ENCODE measurements at places on chromosomes 16 and 17.
A peak's percentile ranks its signal among the peaks of the same experiment; 100 is the strongest.

GRCh38 chr16:56617212-56618085 lies 8.1 kb upstream of the MT1E start:
- DNase-seq = peak; percentile 69

- DNase-seq = peak; percentile 8
Observed at GRCh38 chr16:86466696-86467406, 43.5 kb upstream of the FOXF1 start.

DNA sequence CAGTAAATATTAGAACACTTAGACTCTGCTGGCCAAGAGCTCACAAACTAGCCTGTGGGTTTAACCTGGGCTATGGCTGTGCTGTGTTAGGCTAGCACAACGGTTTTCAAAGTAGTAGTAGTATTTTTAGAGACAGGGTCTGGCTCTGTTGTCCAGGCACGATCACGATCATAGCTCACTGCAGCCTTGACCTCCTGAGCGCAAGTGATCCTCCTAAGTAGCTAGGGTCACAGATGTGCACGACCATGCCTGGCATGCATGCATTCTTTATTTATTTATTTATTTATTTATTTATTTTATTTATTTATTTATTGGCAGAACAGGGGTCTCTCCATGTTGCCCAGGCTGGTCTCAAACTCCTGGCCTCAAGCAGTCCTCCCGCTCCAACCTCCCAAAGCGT lies 10.3 kb downstream of the MRPL27 start:
- no peak for DNase-seq

DNA sequence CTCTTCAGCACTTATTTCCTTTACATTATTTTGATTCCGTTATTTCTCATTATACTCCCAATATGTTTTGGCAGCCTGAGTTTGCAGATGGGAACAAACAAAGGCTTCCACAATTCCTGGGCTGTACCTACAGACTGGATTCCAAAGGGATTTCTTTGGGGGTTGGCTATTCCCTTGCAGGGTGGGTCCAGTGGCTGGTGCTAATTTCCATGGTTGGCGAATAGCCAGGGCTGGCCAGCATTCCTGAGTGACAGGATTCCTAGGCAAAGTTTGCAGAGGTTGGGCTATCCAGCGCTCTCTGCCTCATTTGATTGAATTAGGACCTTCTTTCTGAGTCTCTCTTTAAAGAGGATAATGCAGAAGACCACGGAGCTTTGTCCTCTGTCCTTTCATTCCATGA lies 207.4 kb downstream of the MAF start:
- no peak for DNase-seq

GRCh38 chr17:56502120-56502654 lies 91.3 kb upstream of the NOG start:
- peak; percentile 25 for DNase-seq

DNA sequence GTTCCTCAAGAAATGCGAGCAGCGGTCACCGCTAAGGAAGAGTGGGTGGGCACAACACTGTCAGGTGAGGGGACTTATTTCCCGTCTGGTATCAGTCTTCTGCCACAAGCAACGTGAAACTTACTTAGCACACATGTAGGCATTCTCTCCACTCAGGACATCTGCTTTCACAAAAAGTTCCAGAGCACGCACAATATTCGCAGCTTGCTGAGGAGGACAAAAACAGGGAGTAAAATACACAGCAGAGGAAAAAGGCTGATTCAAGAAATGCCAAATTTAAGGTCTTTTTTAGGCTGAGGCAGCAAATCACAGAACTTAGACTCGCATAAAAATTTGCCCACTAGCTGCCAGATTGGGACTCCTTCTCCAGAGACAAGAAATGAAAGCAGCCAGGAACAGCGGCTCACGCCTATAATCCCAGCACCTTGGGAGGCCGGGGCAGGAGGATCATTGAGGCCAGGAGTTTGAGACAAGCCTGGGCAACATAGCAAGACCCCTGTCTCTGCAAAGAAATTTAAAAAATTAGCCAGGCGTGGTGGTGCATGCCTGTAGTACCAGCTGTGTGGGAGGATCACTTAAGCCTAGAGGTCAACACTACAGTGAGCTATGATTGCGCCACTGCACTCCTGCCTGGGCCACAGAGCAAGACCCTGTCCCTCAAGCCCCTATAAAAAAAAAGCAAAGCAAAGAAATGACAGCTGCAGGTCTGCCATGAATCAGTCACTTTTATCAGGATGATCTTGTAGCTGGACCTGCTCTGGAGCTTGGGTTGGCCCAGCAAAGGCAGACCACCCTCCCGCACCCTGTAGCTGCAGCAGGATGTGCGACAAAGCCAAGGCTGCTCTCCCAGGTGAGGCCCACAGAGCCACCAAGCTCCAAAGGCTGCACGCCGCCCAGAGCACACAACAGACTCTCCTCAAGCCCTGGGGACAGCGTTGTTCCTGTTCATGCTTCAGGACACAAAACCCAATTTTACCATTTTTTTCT lies 20.5 kb downstream of the USP36 start:
- peak; percentile 21 for DNase-seq

- no peak for DNase-seq
Observed at GRCh38 chr16:12417030-12417814, 386.5 kb downstream of the CPPED1 start.

GRCh38 chr17:20156196-20157000 lies 147.2 kb downstream of the SPECC1 start:
- peak; percentile 39 for DNase-seq

- DNase-seq = no peak
Observed at GRCh38 chr16:65510241-65510640, 388.4 kb upstream of the CDH11 start.
